ENCODE measurements at places on chromosomes 6 and 20.
A peak's percentile ranks its signal among the peaks of the same experiment; 100 is the strongest.

DNA sequence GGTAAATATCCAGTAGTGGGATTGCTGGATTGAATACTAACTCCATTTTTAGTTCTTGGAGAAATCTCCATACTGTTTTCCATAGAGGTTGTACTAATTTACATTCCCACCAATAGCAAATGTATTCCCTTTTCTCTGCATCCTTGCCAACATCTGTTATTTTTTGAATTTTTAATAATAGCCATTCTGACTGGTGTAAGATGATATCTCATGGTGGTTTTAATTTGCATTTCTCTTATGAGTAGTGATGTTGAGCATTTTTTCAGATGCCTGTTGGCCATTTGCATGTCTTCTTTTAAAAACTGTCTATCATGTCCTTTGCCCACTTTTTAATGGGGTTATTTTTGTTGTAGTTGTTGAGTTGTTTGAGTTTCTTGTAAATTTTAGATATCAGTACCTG lies 253.2 kb downstream of the HAO1 start:
- no peak for DNase-seq

GRCh38 chr6:34508425-34508824 lies 42.5 kb downstream of the PACSIN1 start:
- no peak for DNase-seq

- no peak for DNase-seq
Measured at GRCh38 chr6:108653949-108654348, 93.2 kb downstream of the FOXO3 start.

DNA sequence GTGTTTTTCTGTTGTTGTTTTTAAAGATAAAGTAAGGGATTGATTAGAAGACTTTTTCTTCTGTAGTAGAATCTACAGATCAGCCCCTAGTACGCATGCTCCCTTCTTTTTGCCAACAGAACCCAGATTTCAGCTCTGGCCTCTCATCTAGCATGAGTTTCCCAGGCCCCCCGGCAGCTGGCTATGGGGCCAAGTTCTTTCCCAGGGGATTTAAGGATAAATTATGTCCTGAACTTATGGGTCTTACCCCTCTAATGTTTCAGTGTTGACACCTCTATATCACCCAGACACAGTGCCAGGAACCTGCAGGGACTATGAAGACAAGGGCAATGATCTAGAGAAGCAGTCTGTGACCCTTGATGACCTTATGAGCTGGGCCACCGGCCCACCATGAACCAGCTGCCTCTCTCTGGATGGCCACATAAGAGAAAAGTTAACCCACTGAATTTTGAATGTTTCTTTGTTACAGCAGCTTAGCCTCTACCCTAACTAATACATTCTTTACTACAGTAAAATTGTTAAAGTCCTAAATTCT lies 150.5 kb downstream of the UNC5CL start:
- DNase-seq = no peak

DNA sequence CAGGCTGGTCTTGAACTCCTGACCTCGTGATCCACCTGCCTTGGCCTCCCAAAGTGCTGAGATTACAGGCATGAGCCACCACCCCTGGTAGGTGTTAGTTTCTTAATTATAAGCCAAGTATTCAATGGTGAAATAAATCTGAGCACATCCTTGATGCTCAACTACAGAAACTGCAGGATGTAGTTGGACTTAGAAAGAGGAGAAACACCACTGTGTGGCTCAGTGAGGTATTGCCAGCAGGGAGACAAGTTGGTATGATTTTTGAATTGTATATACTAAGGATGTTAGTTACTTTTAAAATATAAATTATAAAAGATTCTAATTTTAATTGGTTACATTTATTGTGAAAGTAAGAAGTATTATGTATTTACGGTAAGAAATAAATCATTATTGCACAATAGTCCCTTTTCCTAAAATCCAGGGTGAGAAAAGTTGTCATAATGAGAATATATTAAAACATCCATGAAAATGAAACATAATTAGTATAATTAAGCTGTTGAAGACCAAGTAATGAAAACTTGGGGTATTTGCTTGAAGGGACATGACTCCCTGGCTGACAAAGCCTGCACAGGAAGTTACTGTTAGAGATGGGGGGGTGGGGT lies 17.6 kb downstream of the SLC18B1 start:
- peak; percentile 46 for DNase-seq

DNA sequence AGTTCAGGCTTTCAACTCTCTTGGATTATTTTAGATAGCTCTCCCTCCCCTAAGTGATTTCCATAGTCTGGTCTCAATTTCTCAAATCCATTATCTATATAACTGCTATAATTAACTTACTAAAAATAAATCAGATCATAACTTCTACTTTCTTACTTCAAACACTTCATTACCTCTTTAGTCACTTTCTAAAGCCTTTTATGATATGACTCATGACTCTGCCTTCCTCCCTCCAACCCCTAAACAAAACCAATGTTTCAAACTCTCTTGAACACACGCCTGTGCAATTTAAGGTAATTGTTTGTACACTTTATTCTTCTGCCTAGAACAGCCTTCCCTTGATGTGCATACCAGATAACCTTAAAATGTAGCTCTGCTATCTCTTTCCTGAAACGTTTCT lies 100.5 kb downstream of the LMBRD1 start:
- DNase-seq = no peak

- peak; percentile 82 for DNase-seq
Measured at GRCh38 chr20:50169329-50169823, 15.9 kb upstream of the PEDS1 start.

GRCh38 chr6:10351791-10352190 lies 63.1 kb downstream of the TFAP2A start:
- no peak for DNase-seq

- no peak for DNase-seq
Measured at GRCh38 chr6:12246900-12247299, 43.3 kb upstream of the EDN1 start.

- no peak for DNase-seq
Measured at GRCh38 chr6:35587167-35587566, 74.5 kb upstream of the TULP1 start.

DNA sequence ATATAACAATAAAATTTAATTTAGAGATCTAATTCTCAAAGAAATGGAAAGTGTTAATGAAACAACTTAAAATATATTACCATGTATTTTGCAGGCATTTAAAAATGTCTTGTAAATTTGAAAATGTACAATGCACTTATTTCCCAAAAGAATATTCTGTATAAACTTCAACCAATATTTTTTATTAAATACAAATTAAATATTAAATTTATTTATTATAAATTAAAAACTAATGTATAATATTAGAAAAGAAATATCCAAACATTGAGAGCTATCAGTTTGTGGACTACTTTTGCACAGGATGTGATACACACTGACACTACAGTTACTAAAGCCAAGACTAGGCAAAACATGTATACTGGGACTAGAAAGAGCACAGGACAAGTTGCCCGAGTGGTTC lies 707.0 kb upstream of the NRSN1 start:
- DNase-seq = no peak
